K562 (cell line): ENCODE measurements at places on chromosomes 2 and 18. TPM values are rescaled to one million over a fixed set of nuclear protein-coding genes. Genes with fewer than 3 reads are reported as not detected.

GRCh38 chr2:18701546-18701945 is 112.2 kb upstream of the NT5C1B start:
- DNase-seq = no peak
- no peak overlapping the region for H3K27ac ChIP-seq
- H3K4me1 ChIP-seq = no peaks in the 10 kb centered on the region
- no peaks in the 10 kb centered on the region for H3K36me3 ChIP-seq
- H3K27me3 ChIP-seq = no peaks in the 10 kb centered on the region

The ZDBF2 gene
- polyA plus RNA-seq = 0.03 TPM in 1 of 2 replicates, not detected in the other

- no peak overlapping the region for H3K27ac ChIP-seq
- no peak overlapping the region for H3K4me3 ChIP-seq
- no peaks in the 10 kb centered on the region for H3K27me3 ChIP-seq
- no peaks in the 10 kb centered on the region for H3K4me1 ChIP-seq
- DNase-seq = no peak
Measured at GRCh38 chr18:40437517-40437916, 1517.5 kb upstream of the PIK3C3 start.

The CMPK2 gene
- polyA plus RNA-seq = 3.8 and 4.5 TPM in 2 replicates

DNA sequence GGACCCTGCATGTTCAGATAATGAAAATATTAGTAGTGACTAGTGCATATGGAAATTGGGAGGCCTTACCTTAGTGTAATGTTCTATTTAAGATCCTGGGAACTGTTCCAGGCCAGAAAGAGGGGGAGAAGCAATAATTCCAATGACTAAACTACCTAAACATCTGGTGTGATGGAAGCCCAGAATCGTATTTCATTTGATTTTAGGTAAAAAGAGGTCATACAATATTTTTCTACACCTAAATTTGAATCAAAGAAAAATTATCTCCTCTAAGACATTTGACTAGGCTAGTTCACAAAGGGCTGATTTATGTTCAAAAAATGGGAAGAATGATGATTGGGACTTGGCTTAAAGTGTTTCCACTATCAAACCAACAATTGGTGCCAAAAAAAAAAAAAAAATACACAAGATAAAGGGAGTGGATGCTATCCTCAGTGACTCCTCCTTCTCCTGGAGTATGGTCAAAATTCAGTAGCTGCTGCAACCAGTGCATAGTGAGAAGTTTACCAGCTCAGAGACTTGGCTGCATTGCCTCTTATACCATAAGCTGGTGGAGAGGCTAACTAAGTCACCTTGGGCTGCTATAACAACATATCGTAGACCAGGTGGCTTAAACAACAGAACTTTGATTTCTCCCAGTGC is 1038.3 kb upstream of the ACVR2A start:
- H3K36me3 ChIP-seq = no peaks in the 10 kb centered on the region
- no peaks in the 10 kb centered on the region for H3K4me1 ChIP-seq

DNA sequence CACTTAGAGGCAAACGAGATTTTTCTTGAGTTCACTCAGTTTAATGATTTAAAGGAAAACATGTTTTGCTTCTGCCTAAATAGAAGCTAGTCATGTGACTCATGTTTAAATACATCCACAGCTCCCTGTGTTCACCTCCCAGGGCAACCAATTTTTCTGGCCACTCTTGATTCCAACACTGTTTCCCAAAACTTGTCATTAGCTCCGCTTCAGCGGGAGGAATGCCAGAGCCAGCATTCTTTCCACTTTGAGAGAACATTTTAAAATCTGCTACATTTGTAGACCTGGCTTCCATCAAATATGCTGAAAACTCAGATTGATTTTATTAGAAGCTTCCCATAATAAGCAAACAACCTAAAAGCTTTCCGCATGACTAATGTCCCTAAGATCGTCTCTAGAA is 2.8 kb upstream of the CYS1 start:
- no peak for DNase-seq
- H3K4me3 ChIP-seq = no peak overlapping the region
- peaks cover 56% of the 10 kb centered on the region for H3K27me3 ChIP-seq

The CRYGD gene
- not detected in 2 replicates for polyA plus RNA-seq

- H3K4me1 ChIP-seq = peaks cover 16% of the 10 kb centered on the region
- peak overlapping the region; percentile 81 for H3K27ac ChIP-seq
- H3K4me3 ChIP-seq = no peak overlapping the region
- H3K36me3 ChIP-seq = peaks cover 13% of the 10 kb centered on the region; the same call in 2 of the 3 replicates
- DNase-seq = peak; percentile 61
Measured at GRCh38 chr2:47899915-47900816, 6.1 kb downstream of the FBXO11 start.

GRCh38 chr2:234462218-234462992 is 34.5 kb downstream of the ARL4C start:
- H3K4me3 ChIP-seq = no peak overlapping the region
- no peaks in the 10 kb centered on the region for H3K36me3 ChIP-seq
- no peak for DNase-seq

GRCh38 chr2:231394211-231395141 is 1.0 kb upstream of the B3GNT7 start:
- H3K36me3 ChIP-seq = no peaks in the 10 kb centered on the region
- no peak overlapping the region for H3K4me3 ChIP-seq
- H3K27me3 ChIP-seq = peaks cover 33% of the 10 kb centered on the region
- no peaks in the 10 kb centered on the region for H3K4me1 ChIP-seq
- peak; percentile 33 for DNase-seq

The TLX2 gene
- not detected in 2 replicates for polyA plus RNA-seq

The TMEM37 gene
- polyA plus RNA-seq = 0.26 and 0.64 TPM in 2 replicates

The OR6B2 gene
- polyA plus RNA-seq = not detected in 2 replicates

GRCh38 chr2:212968284-212969081 is 182.9 kb downstream of the IKZF2 start:
- no peak overlapping the region for H3K27ac ChIP-seq
- no peak overlapping the region for H3K4me3 ChIP-seq
- H3K27me3 ChIP-seq = no peaks in the 10 kb centered on the region
- no peaks in the 10 kb centered on the region for H3K36me3 ChIP-seq

The TXNDC2 gene
- polyA plus RNA-seq = 1.4 and 2.5 TPM in 2 replicates

- H3K4me1 ChIP-seq = no peaks in the 10 kb centered on the region
- H3K4me3 ChIP-seq = no peak overlapping the region
- no peaks in the 10 kb centered on the region for H3K27me3 ChIP-seq
- H3K36me3 ChIP-seq = no peaks in the 10 kb centered on the region
- no peak overlapping the region for H3K27ac ChIP-seq
- DNase-seq = no peak
Measured at GRCh38 chr2:164560181-164560792, 61.0 kb downstream of the GRB14 start.

DNA sequence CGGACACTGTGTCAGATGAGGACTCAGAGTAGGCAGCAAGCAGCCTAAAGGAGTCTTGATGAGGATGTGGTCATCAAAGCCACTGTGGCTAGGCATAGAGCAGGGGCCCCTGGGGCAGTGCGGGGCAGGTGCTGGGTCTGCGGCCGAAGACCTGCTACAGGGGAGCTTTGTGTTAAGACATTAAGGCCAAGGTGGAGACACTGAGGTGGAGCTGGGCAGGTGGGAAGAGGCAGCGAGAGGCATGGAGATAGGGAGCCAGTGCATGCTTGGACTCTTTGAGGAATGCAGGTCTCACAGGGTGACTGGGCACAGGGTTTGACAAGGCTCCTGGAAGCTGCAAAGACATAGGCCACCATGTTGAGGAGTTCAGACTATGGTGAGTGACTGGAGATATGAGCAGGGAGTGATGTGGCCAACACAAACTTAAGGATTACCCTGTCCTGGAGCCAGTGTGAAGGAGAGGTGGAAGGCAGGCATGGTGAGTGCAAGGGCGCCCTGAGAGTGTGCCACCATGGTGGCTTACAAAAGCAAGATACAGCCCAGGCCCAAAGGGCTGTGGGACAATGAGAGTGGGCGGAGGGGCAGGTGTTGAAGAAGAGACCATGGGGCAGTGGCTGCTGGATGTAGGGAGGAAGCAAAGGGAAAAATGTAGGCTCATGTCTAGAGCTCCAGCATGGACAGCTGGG is 450.9 kb upstream of the HS6ST1 start:
- no peaks in the 10 kb centered on the region for H3K27me3 ChIP-seq
- H3K4me3 ChIP-seq = no peak overlapping the region
- no peak overlapping the region for H3K27ac ChIP-seq
- DNase-seq = no peak
- H3K36me3 ChIP-seq = no peaks in the 10 kb centered on the region

DNA sequence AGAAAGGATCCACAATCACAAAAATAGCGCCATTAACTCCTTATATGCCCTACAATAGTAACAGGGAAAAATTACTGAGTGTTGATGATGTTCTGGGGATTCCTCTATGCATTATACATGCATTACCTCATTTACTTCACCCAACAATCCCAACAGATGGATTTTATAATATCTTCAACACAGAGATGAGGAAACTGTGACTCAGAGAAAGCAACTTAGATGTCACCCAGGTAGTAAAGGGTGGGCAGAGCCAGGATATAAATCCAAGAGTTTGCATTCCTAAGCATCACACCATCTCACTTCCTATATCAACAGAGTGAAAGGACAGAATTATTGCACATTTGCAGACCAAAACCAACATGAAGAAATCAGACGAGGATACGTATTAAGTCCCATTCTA is 144.2 kb downstream of the TCF4 start:
- no peak overlapping the region for H3K4me3 ChIP-seq
- no peak overlapping the region for H3K27ac ChIP-seq
- no peaks in the 10 kb centered on the region for H3K36me3 ChIP-seq

GRCh38 chr2:232022718-232023117 is 61.2 kb downstream of the DIS3L2 start:
- H3K36me3 ChIP-seq = peaks cover 20% of the 10 kb centered on the region; the same call in 1 of the 3 replicates

GRCh38 chr18:22032392-22032961 is 136.9 kb upstream of the GATA6 start:
- H3K27me3 ChIP-seq = peaks cover 45% of the 10 kb centered on the region
- no peak for DNase-seq
- H3K36me3 ChIP-seq = no peaks in the 10 kb centered on the region
- H3K4me3 ChIP-seq = no peak overlapping the region

GRCh38 chr2:29796446-29796845 is 124.9 kb downstream of the ALK start:
- H3K4me3 ChIP-seq = no peak overlapping the region
- no peak overlapping the region for H3K27ac ChIP-seq

DNA sequence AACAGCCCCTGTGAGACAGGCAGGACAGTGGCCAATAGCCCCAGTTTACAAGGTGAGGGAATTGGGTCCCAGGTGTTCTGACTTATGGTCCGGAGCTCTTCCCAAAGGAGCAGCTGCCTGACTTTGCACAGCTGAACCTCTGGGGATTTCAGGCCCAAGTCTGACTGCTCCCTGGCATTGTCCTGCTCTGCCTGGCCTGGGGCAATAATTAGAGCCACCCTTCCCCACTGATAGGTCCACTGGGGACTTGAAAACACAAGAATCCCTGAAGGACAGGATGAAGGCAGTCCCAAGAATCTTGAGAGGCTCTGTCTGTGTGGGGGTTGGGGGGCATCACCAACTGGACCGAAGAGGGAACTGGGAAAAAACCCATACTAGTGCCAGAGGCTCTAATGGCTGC is 3.7 kb upstream of the FEV start:
- no peak overlapping the region for H3K4me3 ChIP-seq
- H3K36me3 ChIP-seq = no peaks in the 10 kb centered on the region
- H3K27ac ChIP-seq = no peak overlapping the region
- peaks cover 28% of the 10 kb centered on the region for H3K4me1 ChIP-seq
- DNase-seq = no peak

The ITGB1BP1 gene
- 66.3 and 72.1 TPM in 2 replicates for polyA plus RNA-seq

GRCh38 chr2:73009177-73009839 is 62.2 kb downstream of the SFXN5 start:
- peaks cover 5% of the 10 kb centered on the region; the same call in 2 of the 3 replicates for H3K36me3 ChIP-seq
- no peaks in the 10 kb centered on the region for H3K27me3 ChIP-seq
- no peak for DNase-seq

The KYNU gene
- 4.8 and 7.6 TPM in 2 replicates for polyA plus RNA-seq

DNA sequence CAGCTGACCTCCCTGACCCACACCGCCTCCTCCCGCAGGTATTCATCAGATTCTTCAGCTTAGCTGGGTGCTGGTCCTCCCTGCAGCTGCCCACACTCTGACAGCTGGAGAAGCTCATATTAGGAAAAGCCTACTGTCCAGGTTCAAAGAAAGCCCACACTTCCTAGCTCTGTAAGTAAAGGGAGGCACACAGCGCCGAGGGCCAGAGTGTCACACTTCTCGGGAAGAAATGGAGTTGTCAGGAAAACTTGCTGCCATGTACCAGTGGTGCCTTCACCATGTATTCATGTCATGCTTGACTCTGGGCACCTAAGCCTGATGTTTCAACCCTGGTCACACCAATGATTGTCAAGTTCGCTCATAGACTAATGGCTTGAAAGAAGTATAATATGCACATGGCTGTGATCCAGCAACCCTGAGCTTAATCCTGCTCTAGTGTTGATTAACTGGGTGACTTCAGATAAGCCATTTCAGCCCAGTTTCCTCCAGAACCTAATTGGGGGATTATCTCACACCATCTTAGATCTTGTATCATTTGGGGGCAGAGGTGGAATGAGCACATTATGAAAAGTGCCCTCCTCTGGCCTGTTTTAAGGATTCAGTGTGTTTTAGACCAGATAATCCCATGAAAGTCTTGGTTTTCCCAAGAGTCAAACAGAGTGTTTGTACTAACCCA is 180.3 kb upstream of the PARD3B start:
- H3K27me3 ChIP-seq = no peaks in the 10 kb centered on the region
- no peaks in the 10 kb centered on the region for H3K36me3 ChIP-seq
- no peaks in the 10 kb centered on the region; the same call in 1 of the 2 replicates for H3K4me1 ChIP-seq
- DNase-seq = no peak
- H3K27ac ChIP-seq = no peak overlapping the region

The PSMG2 gene
- polyA plus RNA-seq = 82.8 and 92.7 TPM in 2 replicates

The MFF gene
- polyA plus RNA-seq = 45.9 and 55.7 TPM in 2 replicates

The CD28 gene
- polyA plus RNA-seq = not detected in 2 replicates

DNA sequence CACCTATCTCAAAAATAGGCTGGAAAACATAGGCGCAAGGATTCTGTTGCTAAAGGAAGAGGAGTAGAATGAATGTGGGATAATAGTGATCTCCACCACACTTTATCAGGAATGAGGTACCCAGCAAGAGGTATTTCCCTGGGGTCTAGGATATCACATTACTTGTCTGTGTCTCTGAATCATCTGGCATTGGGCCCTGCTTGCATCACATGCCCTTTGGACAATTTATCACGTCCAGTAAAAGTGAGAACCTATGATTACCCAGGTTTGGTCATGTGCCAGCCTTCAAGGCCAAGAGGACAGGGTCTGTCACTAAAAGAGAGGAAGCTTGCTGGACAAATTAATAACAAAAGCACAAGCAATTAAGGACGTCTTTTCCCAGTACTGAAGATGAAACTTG is 11.4 kb upstream of the TRAPPC8 start:
- H3K27me3 ChIP-seq = no peaks in the 10 kb centered on the region
- no peak for DNase-seq
- 0 out of 3 replicates have a peak, but pooled peaks cover 4% of the 10 kb centered on the region for H3K4me1 ChIP-seq

The VWC2L gene
- not detected in 2 replicates for polyA plus RNA-seq

The BCL2 gene
- 0.23 and 0.62 TPM in 2 replicates for polyA plus RNA-seq

The SOS1 gene
- polyA plus RNA-seq = 10.9 and 12.1 TPM in 2 replicates

GRCh38 chr2:178275600-178275999 is 81.3 kb downstream of the OSBPL6 start:
- DNase-seq = no peak
- no peaks in the 10 kb centered on the region for H3K27me3 ChIP-seq
- H3K4me3 ChIP-seq = no peak overlapping the region
- peaks cover 63% of the 10 kb centered on the region for H3K4me1 ChIP-seq
- no peaks in the 10 kb centered on the region for H3K36me3 ChIP-seq

GRCh38 chr2:56522605-56523089 is 338.9 kb downstream of the CCDC85A start:
- H3K27me3 ChIP-seq = no peaks in the 10 kb centered on the region
- H3K27ac ChIP-seq = no peak overlapping the region
- no peaks in the 10 kb centered on the region for H3K36me3 ChIP-seq
- H3K4me1 ChIP-seq = no peaks in the 10 kb centered on the region
- H3K4me3 ChIP-seq = no peak overlapping the region

GRCh38 chr18:777021-777420 is 35.0 kb downstream of the YES1 start:
- H3K36me3 ChIP-seq = peaks cover 41% of the 10 kb centered on the region
- H3K27me3 ChIP-seq = no peaks in the 10 kb centered on the region
- H3K27ac ChIP-seq = no peak overlapping the region; the same call in 2 of the 3 replicates
